Thyroid gland (tissue), 4 donors: ENCODE measurements at places on chromosomes 3 and 15. TPM values are rescaled to one million over a fixed set of nuclear protein-coding genes. Genes with fewer than 3 reads are reported as not detected.

CP gene
- 46.9 TPM for total RNA-seq

SLC28A1 gene
- not detected for total RNA-seq

FRMD5 gene
- total RNA-seq = not detected

- DNase-seq = no peak
- H3K27ac ChIP-seq = no peak overlapping the region
- H3K4me1 ChIP-seq = peaks cover 5% of the 10 kb centered on the region
- no peaks in the 10 kb centered on the region for H3K27me3 ChIP-seq
Measured at GRCh38 chr15:41581110-41581509, 22.1 kb downstream of the TYRO3 start.

GRCh38 chr3:31721676-31722075 lies 189.0 kb downstream of the STT3B start:
- H3K27me3 ChIP-seq = no peaks in the 10 kb centered on the region
- H3K36me3 ChIP-seq = no peaks in the 10 kb centered on the region
- no peak overlapping the region for H3K27ac ChIP-seq
- no peaks in the 10 kb centered on the region for H3K4me1 ChIP-seq

DNA sequence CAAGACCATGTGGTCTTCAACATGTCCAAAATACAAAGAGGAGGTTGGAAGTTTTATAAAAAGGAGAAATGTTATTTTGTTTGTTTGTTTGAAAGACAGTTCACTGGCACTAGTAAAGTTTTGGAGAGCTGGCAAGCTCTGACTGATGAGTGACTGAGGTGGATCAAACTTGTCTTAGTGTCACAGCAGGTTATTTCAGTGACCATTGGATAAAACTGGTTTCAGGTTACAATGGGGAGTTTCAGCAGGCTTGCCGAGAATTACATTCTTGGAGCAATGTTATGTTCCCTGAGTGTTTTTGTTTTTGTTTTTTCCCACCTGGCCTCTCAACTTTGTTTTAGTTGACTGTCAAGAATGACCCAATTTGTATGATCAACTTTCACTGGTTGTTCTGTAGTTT lies 414.5 kb upstream of the ARHGEF26 start:
- no peak overlapping the region for H3K27ac ChIP-seq
- H3K4me3 ChIP-seq = no peak overlapping the region
- H3K36me3 ChIP-seq = no peaks in the 10 kb centered on the region
- no peaks in the 10 kb centered on the region for H3K4me1 ChIP-seq
- DNase-seq = no peak

- H3K36me3 ChIP-seq = no peaks in the 10 kb centered on the region
- no peak for DNase-seq
- no peaks in the 10 kb centered on the region for H3K4me1 ChIP-seq
Measured at GRCh38 chr3:72791161-72791560, 57.1 kb downstream of the SHQ1 start.

DNA sequence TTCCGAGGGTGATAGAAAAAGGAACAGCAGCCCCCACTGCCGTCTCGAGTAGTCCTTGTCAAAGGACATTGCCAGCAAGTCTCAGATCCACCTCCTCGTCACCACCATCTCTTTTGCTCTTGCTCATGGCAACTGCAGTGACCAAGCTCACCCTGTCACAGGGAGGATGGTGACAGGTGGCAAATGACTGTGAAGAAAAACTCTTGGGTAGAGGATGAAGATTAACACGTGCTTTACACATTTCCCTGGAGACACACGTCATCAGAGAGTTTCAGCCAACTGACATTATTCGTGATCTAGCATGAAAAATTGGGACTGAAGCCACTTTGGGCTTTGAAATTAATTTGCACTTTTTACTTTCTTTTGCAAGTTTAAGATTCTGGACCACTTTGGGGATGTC lies 174.3 kb downstream of the EBLN2 start:
- DNase-seq = no peak
- no peaks in the 10 kb centered on the region for H3K36me3 ChIP-seq
- H3K27me3 ChIP-seq = no peaks in the 10 kb centered on the region
- no peak overlapping the region for H3K4me3 ChIP-seq
- H3K4me1 ChIP-seq = no peaks in the 10 kb centered on the region

DNA sequence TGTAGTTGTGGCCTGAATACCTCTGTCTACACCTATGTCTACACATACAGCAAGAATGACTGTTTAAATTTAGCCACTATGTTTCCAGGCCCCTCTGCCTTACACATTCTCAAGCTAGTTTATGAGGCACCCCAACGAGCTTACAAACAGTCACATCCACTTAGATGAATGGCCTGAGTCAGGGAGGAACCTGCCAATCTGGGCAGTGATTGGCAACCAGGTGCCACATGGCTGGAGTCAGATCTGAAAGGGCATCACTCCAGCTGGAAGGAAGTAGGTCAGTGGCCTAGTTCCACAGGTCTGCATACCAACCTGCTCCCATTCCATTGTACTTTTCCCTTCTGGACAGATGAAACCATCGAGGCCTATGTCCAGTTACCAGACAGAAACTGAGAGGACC lies 136.3 kb downstream of the FOXP1 start:
- no peaks in the 10 kb centered on the region for H3K36me3 ChIP-seq
- H3K4me1 ChIP-seq = peaks cover 34% of the 10 kb centered on the region
- no peak overlapping the region for H3K27ac ChIP-seq
- DNase-seq = no peak
- no peak overlapping the region for H3K4me3 ChIP-seq

DNA sequence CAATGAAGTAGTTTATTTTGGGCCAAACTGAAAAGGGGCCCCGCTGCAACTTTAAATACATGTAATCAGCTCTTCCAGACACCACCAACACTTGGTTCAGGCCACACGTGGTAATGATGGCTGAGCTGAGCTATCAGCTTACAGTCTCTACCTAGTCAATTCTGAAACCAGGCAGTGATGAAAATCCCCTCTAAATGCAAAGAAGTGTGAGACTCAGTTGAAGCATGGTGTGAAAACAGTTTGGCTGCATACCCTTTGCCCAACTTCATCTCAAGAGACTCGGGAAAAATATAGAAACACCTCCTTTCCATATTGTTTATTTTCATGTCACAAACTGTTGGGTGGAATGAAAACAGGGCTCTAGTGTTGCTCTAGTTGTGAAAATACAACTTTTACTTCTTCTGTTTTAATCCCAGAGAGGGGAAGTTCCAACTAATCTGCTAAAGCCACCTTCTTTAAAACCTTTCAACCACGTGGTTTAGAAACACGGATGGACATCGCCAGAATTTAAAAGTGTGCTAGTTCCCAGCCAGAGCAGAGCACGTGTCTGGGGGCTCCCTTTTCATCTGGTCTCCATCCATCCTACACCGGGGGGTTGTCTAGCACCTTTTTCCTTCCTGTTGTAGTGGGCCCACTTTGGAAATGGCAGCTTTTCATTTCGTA lies 229.1 kb downstream of the EPHB1 start:
- no peak overlapping the region for H3K4me3 ChIP-seq
- no peaks in the 10 kb centered on the region for H3K36me3 ChIP-seq
- no peak overlapping the region for H3K27ac ChIP-seq
- H3K4me1 ChIP-seq = no peaks in the 10 kb centered on the region
- no peaks in the 10 kb centered on the region for H3K27me3 ChIP-seq

GRCh38 chr3:107260207-107260606 lies 117.0 kb upstream of the CCDC54 start:
- no peaks in the 10 kb centered on the region for H3K36me3 ChIP-seq
- H3K27ac ChIP-seq = no peak overlapping the region
- DNase-seq = no peak
- H3K4me1 ChIP-seq = no peaks in the 10 kb centered on the region
- no peaks in the 10 kb centered on the region for H3K27me3 ChIP-seq
- no peak overlapping the region for H3K4me3 ChIP-seq

DNA sequence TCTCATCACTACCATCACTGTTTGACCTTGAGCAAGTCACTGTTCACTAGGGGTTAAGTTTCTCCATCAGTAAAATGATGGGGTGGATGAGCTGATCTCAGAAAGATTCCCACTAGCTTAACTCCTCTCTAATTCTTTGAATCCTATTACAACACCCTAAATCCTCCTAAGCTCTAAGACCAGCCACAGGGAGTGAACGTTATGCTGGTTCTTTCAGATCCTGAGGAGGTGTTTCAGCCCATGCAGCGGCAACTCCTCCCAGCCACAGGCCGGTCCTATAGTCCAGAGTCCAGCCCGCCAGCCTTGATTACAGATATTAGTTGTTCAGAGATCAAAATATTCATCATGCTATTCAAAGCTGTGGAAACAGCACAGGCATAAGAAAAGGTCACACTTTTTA lies 15.1 kb downstream of the MB21D2 start:
- H3K4me1 ChIP-seq = no peaks in the 10 kb centered on the region
- no peak for DNase-seq
- H3K36me3 ChIP-seq = no peaks in the 10 kb centered on the region
- H3K4me3 ChIP-seq = no peak overlapping the region
- H3K27ac ChIP-seq = no peak overlapping the region

GRCh38 chr3:98770261-98771039 lies 7.3 kb downstream of the ST3GAL6 start:
- peak overlapping the region; percentile 56 for H3K27ac ChIP-seq
- H3K27me3 ChIP-seq = no peaks in the 10 kb centered on the region
- H3K4me3 ChIP-seq = no peak overlapping the region
- peaks cover 21% of the 10 kb centered on the region for H3K4me1 ChIP-seq
- H3K36me3 ChIP-seq = no peaks in the 10 kb centered on the region

- no peaks in the 10 kb centered on the region for H3K36me3 ChIP-seq
- no peaks in the 10 kb centered on the region for H3K4me1 ChIP-seq
- no peak for DNase-seq
- no peaks in the 10 kb centered on the region for H3K27me3 ChIP-seq
Measured at GRCh38 chr3:87084868-87085267, 93.9 kb upstream of the VGLL3 start.

GRCh38 chr15:63556246-63556645 lies 40.9 kb upstream of the FBXL22 start:
- peaks cover 9% of the 10 kb centered on the region for H3K36me3 ChIP-seq
- H3K27ac ChIP-seq = no peak overlapping the region
- H3K27me3 ChIP-seq = no peaks in the 10 kb centered on the region
- H3K4me3 ChIP-seq = no peak overlapping the region
